ENCODE measurements at places on chromosomes 12 and 14.

- DNase-seq: no peak
Observed at GRCh38 chr14:105088812-105089745, 23.8 kb upstream of the GPR132 start.

DNA sequence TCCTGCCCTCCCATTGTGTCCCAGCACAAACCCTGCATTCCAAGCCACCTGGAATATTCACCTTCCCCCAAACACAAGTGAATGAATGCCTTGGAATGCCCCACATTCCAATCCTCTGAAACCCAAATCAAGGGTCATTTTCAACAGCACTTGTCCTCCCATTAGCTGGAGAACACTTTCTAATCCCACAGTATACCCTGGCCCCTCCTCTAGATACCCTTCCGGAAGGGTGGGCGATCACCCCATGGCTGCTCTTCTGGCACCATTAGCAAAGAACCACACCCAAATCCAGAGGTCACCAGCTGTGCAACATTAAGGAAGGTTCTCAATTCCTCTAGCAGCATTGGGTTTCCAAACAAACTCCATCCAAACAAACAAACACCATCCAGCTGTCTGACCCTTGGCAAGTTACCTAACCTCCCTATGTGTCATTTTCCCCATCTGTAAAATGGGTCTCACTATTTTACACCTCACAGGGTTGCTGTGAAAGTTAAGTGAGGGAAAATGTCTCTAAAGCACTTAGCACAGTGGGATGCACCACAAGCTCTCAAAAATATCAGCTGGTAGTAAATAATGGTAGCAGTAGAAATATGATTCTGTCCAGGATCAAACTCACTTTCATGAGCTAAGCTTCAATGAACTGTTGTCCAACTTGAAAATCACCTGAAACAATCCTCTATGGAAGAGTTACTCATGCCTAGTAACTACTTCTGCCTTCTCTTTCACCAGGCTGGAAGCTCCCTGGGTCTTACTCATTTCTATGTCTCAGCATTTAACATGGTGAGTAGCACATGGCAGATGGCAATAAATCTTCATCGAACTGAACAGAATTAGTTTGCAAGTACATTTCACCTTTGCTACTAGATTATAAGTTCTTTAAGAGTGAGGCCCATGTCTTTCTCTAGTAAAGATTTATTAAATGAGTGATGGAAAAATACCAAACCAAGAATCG is 5.3 kb downstream of the NUAK1 start:
- no peak for DNase-seq

GRCh38 chr12:24898606-24899005 is 50.3 kb downstream of the BCAT1 start:
- DNase-seq: no peak

GRCh38 chr12:122949816-122950675 is 16.2 kb downstream of the ABCB9 start:
- no peak for DNase-seq

DNA sequence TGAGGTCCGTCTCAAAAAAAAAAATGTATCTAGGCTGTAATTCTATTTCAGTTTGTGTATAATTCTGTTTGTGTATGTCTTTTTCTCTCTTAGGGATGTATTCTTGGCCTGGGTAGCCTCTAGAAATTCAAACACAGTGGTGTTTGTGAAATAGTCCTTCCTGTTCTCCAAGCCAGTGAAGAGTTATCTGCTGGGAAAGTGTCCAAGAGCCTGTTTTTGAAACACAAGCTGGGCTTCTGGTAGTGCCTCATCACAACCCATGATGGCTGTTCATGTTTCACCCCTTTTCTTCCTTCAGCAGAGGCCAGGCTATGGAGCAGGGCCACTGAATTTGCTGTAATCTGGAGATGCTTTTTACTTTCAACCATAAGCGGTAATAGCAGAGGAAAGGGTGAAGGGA is 14.7 kb downstream of the METTL3 start:
- DNase-seq: no peak

- DNase-seq: no peak
Observed at GRCh38 chr14:52179141-52179790, 88.2 kb upstream of the PTGDR start.

DNA sequence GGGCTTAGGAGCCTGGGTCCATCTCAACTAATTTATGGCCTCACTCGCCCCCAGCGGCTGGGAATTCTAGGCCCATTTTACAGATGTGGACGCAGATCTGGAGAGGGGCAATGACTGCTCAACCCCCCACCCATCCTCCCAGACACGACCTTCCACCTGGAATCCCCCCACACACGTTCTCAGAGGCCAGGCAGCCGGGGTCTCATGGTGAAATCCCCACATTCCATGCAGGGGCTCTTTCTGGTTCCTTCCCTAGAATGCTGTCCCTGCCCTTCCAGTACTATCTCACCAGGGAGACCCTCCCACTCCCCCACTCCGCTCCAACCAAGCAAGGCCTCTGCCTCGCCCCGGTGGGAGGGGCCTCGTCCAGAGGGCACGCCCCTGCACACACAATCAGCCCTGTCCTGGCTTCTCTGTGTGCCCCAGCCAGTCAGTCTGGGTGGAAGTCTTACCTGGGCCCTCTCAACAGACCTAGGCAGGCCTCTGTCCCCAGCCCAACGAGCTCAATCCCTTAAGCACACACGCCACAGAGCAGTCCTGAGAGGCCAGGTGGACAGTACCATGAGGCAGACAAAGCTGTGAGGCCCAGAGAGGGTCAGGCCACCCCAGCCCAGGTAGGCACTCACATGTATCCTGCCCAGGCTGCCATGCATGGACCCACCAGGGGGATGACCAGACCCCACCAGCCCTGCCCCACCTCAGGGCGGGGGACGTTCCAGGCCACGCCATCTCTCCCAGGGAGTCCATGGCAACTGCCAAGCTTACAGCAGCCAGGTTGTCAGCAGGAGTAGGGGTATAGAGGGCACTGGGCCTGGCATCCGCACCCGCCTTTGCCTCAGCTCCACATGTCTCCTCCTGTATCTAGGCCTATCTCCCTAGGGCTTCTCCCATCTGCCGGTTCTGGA is 1.3 kb upstream of the ANKRD9 start:
- DNase-seq: no peak

DNA sequence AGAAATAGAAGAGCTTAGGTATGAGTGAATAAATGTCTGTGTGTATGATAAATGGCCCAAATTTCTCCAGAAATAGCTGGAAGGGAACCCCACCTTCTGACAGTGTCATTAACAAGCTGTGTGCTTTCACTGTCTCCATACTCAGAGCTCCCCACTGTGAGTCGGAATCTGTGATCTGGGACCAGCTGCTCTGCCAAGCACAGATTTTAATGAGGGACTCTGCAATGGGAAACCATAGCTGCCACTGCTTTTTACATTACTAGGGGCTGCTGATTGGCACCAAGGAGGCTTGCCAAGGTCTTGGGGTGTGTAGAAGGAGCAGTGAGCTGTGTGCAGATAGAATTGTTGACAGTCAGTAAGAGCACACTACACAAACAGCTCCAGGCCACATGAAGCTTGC is 244.2 kb upstream of the CCDC196 start:
- DNase-seq: no peak

DNA sequence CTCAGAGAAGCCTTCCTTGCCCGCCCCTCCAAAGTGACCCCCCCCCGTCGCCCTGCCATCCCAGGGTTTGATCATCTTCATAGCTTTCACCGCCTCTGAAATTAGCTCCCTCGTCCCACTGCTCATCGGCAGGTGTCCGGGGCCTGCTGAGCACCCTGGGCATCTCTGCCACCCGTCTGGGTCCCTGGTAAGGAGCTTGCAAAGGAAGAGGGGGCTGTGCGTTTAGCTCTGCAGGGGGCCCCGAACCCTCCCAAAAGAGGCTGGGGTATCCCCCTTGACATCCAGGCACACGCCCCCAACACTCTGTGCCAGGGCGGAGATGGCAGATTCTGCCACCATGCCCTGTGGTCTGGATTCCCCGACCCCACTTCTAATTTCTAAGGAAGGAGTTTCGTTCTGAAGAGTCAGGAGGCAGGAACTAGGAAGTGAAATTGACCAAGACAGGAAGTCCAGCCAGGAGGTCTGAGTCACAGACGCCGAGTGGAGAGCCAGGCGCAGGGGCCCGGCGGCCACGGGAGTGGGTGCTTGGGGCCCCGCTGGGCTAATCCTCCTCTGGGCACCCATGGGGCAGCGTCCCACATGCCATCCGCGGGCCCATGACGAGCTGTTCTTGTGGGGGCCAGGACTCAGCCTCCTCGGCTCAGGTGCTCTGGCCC is 95.7 kb downstream of the RFLNA start:
- no peak for DNase-seq

- no peak for DNase-seq
Observed at GRCh38 chr14:22622255-22622654, 21.9 kb downstream of the OR6J1 start.

DNA sequence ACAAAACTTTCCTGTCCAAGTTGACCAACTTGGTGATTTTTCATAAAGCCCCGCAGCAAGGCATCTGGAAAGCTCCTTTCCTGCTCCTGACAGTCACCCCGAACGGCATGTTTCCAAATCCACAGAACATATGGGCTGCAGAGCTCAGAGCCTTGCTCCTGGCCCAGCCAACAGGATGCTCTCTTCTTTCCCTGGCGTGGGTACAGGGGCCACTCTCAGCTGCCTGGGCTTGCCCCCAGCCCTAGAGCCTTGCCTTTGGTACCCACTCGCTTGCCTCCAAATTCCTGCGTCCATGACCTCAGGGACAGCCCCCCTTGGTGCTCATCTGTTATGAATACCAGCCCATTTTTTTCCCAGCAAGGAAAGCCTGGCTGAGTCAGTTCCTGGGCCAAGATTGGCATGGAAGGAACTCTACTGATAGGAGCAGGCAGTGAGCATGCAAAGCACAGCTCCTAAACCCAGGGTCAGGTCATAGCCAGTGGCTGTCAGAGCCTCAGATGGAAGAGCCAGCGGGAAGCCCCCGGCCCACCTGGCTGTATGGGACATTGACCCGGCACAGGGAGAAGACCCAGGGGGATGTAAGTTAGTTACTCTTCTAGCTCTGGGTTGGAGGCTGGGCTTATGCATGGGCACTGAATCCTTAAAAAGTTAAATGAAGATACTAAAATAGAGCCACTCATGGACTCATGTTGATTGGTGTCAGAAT is 105.3 kb upstream of the RTL1 start:
- DNase-seq: no peak

- no peak for DNase-seq
Observed at GRCh38 chr14:98999901-99000300, 272.1 kb downstream of the BCL11B start.

DNA sequence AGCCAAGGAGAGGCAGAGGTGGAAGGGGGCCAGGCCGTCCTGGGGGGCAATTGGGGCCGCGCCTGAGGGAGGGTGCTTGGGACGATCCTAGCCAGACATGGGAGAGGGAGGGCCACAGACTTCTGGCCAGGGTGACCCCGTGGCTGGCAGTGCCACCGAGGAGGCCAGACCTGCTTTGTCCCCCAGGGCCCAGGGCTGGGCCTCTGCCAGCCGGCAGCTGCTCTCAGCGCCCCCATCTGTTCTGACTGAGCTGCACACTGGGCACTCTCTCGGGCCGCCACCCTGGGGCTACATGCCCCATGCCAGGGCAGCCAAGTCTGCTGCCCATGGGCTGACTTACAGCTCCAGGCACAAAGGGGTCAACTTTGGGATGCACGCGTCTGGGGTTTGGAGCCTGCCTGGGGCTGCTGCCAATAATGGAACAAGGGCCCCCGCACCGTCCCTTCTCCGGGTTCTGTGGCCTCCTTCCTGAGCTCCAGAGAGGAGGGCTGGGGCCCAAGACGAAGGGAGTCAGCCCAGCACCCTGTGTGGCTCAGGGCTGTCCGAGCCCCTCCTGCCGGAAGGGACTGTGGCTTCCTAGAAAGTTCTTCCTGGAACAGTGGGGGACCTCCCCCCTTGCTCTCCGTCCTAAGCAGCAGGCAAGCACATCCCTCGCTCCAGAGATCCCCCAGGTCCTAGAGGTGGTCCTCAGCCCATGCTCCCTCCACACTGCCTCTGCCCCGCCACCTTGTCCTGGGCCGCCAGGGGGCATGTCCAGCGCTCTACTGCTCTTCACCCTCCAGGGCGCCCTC is 1.1 kb downstream of the ADSS1 start:
- DNase-seq: no peak

DNA sequence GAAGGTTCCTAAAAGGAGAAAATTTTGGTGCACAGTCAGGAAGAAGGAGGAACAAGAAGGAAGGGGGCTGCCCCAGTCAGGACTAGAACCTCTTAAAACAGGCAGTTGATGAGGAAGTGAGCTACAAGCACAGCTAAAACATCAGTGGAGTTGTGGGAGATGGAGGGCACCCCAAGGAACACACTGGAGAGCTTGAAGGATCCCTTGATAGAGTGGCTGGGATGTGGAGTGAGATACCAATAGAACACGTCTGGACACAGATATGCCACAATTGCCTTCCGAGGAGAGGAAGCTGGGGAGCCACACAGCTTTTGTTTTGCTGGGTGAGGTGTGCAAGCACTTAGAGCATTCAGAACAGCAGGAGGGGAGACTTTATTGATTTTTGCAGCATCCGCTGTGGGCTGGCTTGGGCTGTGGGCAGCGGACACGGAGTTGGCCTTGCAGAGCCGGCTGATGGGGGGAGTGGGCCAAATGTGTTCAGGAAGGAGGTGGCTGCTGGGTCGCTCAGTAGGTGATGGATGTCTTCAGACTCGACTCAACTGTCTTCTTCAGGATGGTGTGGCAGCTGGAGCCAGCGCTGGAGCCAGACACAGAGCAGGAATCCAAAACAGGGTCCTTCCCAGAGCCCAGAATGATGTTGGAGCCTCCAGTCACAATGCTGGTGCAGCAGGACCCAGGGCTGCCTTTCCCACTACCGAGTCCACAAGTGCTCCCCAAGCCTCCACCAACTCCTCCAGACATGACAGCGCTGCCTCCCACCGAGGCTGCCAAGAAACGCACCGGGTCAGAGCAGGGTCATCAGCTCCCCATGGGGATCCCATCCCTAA is 4.7 kb upstream of the KRT79 start:
- no peak for DNase-seq

- DNase-seq: no peak
Observed at GRCh38 chr12:124681779-124682391, 114.5 kb upstream of the NCOR2 start.

- DNase-seq: peak; percentile 71
Observed at GRCh38 chr12:53344824-53345485, 8.8 kb upstream of the SP7 start.

DNA sequence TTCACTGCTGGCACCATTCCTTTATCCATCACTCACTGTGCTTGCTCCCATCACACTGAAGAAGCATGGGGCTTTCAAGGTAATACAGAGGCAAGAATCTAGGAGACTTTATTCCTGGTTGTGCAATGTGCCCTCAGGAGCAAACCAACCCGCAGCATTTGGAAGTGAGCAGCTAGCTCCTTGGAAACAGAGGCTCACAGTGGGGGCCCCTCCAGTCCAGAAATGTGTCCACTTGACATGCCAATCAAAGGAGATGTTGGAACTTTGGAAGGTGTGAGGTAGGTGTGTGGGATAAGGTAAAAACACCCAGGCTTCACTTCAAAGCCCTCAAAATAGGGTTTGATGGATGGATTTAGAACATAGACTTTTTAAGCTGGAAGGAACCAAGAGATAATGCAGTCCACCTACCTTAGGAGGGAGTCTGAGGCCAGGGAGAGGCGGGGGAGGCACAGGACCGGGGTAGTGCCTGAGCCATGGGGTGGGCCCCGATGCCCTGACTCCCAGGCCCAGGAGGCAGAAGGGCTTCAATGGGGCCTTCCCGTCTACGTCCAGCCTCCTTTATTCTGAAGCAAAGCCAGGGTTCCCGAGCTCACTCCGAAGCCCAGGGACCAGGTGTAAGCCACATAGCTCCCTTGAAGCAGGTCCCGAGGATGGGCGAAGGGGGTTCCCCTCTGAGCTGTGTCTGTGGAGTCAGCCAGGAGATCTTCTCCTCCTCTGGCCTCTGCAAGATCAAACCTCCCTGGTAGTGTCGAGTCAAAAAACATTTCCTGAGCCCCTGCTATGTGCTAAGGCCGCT is 17.6 kb upstream of the BCL11B start:
- DNase-seq: no peak
